ENCODE measurements at places on chromosomes 6 and 20.

- DNase-seq, result no peak
Observed at GRCh38 chr20:36320898-36321695, 15.0 kb downstream of the DLGAP4 start.

- DNase-seq, result no peak
Observed at GRCh38 chr6:142222022-142222421, 75.0 kb downstream of the VTA1 start.

GRCh38 chr6:150613269-150613668 is 13.6 kb downstream of the PLEKHG1 start:
- DNase-seq, result no peak

DNA sequence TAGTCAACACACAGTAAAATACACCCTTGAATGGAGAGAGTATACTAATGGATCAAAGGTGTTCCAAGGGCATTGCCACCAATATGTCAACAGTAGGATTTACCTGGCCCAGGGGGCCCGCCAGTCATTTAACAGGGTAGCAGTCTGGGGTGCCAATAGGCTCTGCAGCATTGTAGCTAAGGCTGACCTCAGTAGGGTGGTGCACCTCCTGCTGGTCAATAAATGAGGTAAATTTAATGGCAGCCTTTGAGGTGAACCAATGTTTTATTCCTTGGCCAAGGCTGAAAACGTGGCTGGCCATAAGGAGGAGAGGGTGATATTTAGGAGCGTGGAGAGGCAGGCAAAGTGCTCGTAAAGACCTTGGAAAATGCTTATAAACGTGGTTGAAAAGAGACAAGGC is 147.2 kb downstream of the RPS12 start:
- peak; percentile 27 for DNase-seq

GRCh38 chr6:105136431-105137350 is 43.1 kb downstream of the POPDC3 start:
- peak; percentile 75 for DNase-seq

DNA sequence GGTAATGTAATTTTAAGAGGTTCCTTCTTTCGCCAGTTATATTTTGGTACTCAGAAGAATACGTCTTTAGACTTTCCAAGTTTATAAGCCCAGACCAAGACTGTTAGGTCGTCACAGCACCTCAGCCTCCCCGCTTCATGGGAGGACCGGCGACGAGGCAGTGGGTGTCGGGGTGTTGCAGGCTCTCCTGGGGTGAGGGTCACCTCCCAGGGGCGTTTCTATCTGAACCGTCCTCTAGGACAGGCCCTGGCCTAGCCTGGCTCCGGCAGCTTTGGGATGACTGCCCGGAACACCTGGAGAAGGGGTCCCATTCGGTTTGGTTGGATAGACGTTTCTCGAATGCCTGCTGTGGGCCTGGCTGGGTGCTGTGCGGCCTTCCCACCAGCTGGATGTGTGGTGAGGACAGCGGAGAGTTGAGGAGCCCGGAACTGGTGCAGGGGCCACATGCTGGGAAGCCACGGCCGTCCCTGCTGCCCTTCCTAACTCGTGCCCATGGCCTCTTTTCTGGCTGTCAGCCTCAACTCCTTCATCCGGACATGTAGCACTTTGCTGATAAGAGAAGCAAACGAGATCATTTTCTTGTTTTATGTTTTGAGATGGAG is 1.1 kb downstream of the OSBPL2 start:
- DNase-seq, result no peak

GRCh38 chr6:34608321-34609091 is 52.4 kb upstream of the SPDEF start:
- no peak for DNase-seq

GRCh38 chr6:130993292-130993765 is 69.7 kb downstream of the EPB41L2 start:
- no peak for DNase-seq

- no peak for DNase-seq
Observed at GRCh38 chr6:3292431-3293197, 33.9 kb downstream of the PSMG4 start.

GRCh38 chr6:13445744-13446115 is 41.7 kb downstream of the GFOD1 start:
- no peak for DNase-seq

GRCh38 chr20:19397666-19398065 is 185.2 kb downstream of the SLC24A3 start:
- DNase-seq, result no peak

- DNase-seq, result peak; percentile 1
Observed at GRCh38 chr20:64103871-64104666, 3.3 kb downstream of the NPBWR2 start.

- DNase-seq, result peak; percentile 62
Observed at GRCh38 chr6:144150710-144151657, 667 bp downstream of the STX11 start.

- DNase-seq, result no peak
Observed at GRCh38 chr6:45835721-45836437, 179.8 kb downstream of the CLIC5 start.

- no peak for DNase-seq
Observed at GRCh38 chr20:15185913-15186312, 848.5 kb upstream of the FLRT3 start.

DNA sequence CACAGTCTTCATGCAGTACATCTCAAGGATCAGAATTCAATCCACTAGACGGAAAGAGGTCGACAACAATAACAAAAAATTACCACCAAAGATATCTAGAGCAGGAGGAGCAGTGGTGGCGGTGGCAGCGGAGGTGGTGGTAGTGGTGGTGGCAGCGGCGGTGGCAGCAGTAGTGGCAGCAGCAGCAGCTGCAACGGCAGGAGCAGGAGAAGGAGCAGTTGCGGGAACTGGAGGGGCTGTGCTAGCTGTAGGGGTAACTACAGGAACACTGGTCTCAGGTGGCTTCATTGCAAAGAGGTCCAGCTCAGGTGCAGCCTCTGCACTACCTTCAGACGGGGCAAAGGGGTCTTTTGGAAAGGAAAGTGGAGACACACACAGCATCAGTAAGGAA is 81.1 kb downstream of the PRSS35 start:
- DNase-seq, result no peak

GRCh38 chr6:140847262-140847645 is 1285.5 kb upstream of the GJE1 start:
- no peak for DNase-seq

DNA sequence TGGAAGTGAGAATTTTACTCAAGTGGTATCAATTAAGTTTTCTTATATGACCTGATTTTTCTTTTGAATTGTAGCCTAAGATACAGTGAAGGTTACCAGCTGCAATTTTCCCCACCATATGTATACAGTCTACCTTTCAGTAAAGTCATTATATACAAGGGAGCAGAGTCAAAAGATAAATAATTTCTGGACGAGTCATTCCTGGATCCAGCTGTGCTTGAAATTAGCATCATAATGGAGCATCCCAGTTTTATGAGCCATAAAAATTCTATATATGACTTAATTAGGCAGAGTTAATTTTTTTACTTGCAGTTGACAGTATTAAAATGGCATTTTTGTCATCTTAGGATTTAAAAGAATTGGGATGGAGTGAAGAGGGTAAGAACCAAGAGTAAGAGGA is 1008.4 kb downstream of the PHF3 start:
- no peak for DNase-seq

DNA sequence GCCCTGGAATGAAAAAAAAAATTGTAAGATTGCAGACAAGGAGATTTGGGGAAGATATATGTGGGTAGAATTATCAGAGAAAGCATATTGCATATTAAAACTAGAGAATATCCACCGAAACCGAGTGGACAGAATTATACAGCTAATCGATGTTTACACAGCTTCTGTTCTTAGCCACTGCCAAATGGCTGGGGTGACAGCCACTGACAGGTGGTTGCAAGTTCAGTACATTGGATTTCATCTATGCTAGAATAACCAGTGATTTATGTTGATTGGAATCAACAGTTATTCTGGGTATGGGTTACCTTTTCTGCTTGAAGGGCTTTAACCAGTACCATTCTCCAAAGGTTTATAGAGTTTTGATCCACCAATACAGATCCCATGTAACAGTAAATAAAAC is 48.4 kb upstream of the THEMIS start:
- no peak for DNase-seq

DNA sequence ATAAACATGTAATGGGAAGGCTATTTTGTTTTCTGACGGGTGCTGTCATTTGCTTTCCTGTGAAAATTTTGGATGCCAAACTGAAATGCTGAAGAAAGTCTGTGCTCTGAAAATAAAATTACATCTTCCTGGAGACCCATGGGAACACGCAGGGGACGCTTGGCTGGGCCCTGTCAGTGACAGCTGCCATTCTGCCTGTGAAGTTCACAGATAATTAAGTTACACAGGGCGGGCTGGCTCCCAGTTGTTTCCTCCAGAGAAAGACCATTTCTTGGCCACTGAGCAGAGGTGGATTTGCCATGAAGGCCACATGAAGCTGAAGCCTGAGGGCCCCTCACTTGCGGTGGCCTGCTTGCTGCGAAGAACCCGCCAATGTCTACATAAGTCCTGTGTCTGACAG is 93.5 kb downstream of the TMEM170B start:
- no peak for DNase-seq

DNA sequence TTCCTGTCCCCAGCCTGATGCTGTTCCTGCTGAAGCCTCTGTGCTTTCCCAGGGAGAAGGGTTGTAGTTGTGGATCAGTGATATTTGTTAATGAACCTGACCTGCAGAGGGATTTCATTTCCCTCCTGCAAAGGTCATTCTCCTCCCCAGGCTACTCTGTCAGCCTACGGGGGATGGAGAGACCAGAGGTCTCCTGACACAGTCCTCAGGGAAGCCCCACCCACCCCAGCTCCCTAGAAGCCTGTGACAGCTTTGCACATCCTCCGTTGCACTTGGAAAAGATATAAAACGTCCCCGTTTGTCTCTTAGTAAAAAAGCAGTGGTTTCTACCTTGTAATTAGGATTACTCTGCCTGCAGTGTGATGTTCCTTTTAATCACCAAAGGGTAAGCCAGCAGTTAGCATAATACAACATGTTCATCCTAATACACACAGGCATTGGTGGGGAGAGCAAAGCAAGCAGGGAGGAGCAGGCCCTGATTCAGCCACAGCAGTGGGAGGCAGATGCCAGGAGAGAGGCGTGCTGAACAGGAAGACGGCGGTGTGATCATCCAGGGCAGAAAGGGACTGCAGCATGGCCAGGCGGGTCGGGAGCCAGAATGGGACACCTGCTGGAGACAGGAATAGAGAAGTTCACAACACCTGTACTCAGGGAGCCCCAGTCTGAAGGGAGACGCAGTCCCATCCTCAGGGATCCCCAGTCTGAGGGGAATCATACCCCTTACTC is 293.5 kb downstream of the LRFN2 start:
- no peak for DNase-seq

- no peak for DNase-seq
Observed at GRCh38 chr20:37007898-37008649, 56.6 kb upstream of the SAMHD1 start.

DNA sequence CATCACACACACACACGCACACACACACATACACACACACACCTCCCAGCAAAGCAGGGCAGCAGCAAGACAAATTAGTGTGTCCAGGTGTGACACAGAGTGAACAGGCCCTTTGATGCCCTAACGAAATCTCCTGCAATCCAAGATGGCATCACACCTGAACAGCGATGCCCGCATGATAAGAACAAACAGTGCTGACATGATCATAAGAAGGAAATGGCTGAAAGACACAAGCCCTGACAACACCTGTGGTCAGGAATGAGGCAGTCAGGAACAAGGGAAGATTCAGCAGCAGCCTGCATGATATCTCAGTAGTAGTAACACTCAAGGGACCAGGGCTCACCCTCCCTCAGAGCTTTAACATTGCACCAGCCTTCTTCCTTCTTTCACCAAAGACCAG is 156.9 kb downstream of the FAXC start:
- no peak for DNase-seq

- no peak for DNase-seq
Observed at GRCh38 chr6:151616091-151616513, 122.3 kb downstream of the CCDC170 start.

DNA sequence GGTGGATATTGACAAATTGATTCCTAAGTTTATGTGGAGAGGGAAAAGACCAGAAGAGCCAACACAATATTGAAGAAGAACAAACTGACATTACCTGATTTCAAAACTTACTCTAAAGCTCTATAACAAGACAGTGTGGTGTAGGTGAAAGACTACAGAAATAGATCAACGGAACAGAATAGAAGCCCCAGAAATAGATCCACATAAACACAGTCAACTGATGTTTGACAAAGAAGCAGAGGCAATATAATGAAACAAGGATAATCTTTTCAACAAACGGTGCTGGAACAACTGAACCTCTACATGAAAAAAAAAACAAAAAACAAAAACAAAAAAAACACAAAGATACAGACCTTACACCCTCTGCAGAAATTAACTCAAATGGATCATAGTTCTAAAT is 50.2 kb downstream of the MAP3K5 start:
- DNase-seq, result no peak

- no peak for DNase-seq
Observed at GRCh38 chr6:45427726-45428125, 50.0 kb upstream of the SUPT3H start.

DNA sequence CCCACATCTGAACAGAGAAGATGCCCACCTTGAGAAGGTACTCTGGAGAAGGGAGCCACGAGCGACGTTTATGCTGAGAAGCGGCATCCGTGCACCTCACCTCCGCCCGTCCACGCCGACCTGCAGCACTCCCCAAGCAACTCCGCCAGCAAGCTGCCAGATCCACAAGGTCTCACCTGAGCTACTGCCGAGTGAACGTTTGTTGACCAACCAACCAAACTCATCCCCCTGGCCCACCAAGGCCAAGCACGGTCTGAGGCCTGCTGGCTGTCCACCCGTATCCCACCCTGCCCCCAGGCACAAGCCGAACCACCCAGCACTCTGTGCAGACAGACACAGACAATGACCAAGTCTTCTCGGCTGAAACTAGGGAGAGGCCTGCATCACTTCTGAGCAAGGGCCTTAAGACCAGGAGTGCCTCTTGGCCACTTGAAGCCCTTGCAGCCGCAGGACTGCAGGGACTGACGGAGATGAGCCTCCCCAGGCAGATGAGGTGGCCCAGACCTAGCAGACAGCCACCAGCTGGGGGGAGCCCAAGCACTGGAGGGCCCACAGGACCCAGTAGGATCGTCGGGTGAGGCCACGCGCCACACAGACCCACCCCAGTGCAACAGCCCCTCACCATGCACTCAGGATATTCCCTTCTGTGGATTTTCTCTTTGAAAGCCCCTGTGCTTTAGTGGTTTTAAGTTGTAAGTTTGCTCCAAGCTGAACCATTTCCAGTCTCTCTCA is 12.1 kb downstream of the TAF4 start:
- no peak for DNase-seq

Measured in Daoy (cell line).